ENCODE measurements at places on chromosomes 11 and 22.

GRCh38 chr11:68282141-68282860 lies 10.5 kb upstream of the C11orf24 start:
- peak; percentile 62 for DNase-seq

DNA sequence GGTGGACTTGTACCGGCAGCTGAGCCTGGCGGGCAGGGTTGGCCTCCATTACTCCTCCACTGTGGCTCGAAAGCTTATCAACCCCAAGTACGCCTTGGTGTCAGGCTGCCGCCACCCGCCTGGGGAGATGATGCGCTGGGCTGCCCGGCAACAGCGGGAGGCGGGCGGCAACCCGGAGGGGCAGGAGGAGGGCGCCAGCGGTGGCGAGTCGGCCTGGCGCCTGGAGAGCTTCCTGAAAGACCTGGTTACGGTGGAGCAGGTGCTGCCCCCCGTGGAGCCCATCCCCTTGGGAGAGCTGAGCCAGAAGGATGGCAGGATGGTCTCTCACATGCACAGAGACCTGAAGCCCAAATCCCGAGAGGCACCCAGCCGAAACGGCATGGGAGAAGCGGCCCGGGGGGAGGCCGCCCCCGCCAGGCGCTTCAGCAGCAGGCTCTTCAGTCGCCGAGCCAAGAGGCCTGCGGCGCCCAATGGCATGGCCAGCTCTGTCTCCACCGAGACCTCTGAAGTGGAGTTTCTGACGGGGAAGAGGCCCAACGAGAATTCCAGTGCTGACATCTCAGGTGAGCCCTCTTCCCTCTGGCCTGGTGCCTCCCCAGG lies 26.7 kb downstream of the FAM83F start:
- DNase-seq: no peak

GRCh38 chr11:2114430-2115241 lies 24.6 kb downstream of the IGF2 start:
- no peak for DNase-seq

GRCh38 chr11:69460540-69461257 lies 20.8 kb upstream of the LINC01488 start:
- no peak for DNase-seq

DNA sequence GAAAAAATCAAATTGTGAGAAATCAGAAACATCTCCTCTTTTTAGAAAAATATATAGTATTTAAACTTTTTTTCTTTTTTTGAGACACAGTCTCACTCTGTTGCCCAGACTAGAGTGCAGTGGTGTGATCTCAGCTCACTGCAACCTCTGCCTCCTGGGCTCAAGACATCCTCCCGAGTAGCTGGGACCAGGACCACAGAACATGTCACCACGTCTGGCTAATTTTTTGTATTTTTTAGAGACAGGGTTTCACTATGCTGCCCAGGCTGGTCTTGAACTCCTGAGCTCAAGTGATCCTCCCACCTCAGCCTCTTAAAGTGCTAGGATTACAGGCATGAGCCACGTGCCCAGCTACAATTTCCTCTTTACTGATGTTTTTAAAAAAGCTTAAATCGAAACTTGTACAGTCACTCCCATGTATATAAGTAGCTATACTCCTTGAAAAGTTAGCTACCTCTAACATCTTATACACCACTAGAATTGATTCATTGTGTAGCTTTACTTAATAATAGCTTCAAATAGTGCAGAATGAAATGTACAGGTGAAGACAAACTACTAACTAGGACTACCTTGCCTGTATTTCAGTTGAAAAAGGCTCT lies 10.3 kb downstream of the EIF4G2 start:
- DNase-seq: no peak

GRCh38 chr22:43228863-43229262 lies 41.9 kb upstream of the TTLL12 start:
- no peak for DNase-seq

DNA sequence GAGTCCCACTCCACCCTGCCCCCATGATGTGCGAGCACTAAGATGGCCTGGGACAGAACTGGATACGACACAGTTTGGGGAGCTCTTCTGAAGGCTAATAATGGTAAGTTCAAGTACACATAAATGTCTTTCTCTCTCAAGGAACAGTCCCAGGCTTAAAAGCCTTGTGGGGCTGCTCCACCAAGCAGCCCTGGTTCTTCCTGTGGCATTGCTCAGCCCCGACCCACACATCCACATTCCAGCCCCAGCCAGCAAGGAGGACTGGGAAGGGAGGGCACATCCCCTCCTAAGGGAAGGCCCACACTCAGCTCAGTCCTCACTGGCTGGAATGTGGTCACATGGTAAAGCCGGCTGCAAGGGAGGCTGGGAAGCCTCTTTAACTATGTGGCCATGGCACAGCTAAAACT lies 13.3 kb upstream of the MB start:
- DNase-seq: no peak

GRCh38 chr11:121553806-121554205 lies 101.0 kb upstream of the SORL1-AS1 start:
- no peak for DNase-seq

DNA sequence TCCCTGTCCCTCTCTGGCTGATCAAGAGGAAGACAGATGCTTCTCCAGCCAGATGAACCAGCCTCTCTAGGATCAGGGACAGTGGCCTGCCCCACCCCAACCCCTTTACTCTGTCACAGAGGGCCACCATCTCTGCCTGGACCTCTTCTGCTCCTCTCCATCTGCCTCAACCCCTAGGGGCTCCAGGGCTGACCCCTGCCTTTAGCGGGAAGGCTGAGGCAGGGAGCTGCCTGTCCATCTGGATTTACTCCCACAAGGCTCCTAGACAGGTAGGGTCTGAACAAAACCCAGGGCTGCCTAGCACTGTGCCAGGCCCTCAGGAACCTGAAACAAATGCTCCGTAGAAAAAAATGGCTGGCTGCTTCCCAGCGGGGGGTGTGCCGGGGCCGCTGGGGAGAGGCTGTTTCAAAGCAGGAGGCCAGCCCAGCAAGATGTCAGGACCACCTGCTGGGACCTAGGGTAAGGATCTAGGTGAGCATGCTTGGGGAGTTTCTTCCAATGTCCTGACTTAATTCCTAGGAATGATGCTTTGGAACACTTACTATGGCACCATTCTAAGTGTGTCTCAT lies 3.2 kb downstream of the CHST1 start:
- DNase-seq: no peak

GRCh38 chr22:37601540-37602442 lies 6.8 kb upstream of the GGA1 start:
- DNase-seq: no peak

GRCh38 chr11:114172871-114173444 lies 113.4 kb downstream of the ZBTB16 start:
- DNase-seq: no peak

DNA sequence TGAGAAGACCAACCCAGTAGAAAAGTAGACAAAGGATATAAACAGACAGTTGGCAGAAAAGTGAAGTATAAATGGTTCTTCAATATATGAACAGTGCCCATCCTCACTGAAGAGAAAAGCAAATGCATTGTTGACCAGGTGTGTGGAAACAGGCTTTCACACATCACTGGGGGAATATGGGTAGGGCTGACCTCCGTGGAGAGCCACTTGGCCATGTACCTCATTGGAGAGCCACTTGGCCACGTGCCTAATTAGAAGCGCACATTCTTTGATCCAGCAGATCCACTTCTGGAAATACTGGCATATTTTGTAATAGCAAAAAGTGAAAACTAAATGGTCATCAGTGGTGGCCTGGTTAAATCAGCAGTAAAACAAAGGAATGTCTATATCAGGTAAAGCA lies 43.2 kb downstream of the PPP6R3 start:
- no peak for DNase-seq

DNA sequence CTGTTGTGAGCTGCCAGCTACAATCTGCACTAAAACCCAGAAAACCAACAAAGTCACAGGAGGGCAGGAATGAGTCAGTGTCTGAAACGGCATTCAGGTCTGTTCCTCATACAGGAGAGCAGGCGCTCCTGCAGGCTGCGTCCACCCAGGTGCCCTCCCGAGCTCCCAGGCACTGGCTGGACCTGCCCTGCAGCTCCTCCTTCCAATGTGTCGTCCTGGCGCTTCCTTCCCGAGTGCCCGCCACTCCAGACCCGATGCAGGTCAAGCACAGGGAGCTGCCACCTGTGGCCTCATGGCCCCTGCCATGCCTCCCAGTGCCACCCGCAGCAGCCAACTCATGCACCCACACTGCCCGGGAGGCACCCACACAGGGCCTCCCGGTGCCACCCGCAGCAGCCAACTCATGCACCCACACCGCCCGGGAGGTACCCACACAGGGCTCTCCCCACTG lies 12.0 kb downstream of the BRD1 start:
- DNase-seq: no peak

- no peak for DNase-seq
Measured at GRCh38 chr22:17924735-17925364, 99.5 kb downstream of the MICAL3 start.

DNA sequence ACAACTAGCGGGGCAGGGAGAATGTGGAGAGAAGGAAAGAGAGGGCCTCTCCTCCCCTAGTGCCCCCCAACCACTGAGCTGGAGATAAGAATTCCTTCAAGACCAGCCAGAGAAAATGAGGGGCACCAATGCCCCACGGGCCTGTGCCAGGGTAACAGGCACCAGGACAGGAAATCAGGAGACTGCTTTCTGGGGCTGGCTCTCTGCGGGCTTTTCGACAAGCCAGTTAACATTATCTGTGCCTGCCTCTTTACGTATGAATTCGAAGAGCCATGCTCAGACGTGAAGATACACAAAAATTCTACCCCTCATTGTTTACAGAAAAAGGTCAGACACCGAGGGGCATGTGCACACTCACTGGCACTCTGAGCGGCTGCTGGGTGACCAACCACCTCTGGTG lies 52.1 kb downstream of the MYH9 start:
- no peak for DNase-seq

DNA sequence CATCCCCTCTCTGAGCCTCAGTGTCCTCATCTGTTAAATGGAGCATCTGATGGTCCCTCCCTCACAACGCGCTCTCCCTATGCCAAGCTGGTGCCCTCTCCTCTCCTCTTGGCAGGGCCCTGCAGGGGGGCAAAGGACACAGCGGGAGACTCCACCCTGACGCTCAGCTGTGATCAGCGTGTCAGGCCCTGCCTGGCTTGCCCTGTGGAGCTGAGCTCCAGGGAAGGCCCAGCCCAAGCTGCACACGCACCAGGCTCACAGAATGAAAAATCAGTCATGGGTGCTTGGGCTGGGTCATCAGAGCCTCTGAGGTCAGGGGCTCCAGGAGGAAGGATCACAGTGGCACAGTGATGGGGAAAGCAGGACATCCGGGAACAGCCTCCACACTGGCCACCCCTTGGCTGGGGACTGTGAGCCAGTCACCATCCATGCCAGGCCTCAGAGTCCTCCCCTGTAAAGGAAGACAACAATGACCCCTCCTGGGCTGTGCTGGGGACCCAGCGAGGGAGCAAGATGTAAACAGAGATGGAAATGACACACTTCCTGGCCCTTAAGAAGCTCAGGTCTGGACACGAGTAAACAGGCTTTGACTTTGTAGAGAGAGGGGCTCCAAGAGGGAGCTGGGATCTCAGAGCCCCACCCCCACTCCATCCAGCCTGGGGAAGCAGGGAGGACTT lies 36.6 kb downstream of the RPL3 start:
- no peak for DNase-seq

GRCh38 chr22:49106096-49106841 lies 721.4 kb downstream of the BRD1 start:
- no peak for DNase-seq

- no peak for DNase-seq
Measured at GRCh38 chr22:35883031-35883620, 145.5 kb downstream of the RBFOX2 start.

- no peak for DNase-seq
Measured at GRCh38 chr11:6468712-6469495, 4.8 kb downstream of the TRIM3 start.

DNA sequence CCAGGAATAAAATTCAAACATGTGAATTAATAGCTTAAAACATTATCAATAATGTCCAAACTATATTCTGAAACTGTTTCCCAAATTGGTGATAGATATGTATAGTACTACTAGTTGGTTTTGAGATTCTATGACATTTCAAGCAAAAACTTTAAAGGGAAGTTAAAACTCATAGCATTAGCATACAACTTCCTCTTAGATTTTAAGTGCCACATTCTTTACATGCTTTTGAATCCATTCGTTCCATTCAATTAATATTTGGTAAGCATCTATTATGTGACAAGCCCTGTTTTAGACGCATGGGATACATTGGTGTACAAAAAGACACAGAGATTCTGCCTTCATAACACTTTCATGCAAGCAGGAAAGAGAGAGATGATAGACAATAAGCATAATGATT lies 8.9 kb downstream of the PATL1 start:
- no peak for DNase-seq

- DNase-seq: no peak
Measured at GRCh38 chr11:20024172-20024935, 135.9 kb downstream of the DBX1 start.

- no peak for DNase-seq
Measured at GRCh38 chr11:61539006-61539405, 30.5 kb downstream of the LRRC10B start.

DNA sequence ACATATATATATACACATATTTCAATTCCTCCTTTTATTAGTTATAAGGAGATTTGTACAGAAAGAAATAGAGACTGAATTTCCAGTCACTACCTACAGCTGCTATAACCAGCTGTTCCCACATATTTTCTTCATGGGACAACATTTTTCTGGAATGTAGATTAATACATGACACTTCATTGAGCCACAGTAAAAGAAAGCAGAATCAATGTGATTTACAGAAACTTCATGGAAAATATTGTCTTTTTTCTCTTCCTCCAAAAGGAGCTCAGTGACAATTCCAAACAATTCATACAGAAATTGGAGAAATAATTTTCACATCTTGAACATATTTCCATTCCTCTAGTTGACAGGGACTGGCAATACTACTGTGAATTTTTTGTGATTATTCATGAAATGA lies 249.2 kb downstream of the DLG2 start:
- DNase-seq: no peak

GRCh38 chr22:31923747-31924146 lies 20.6 kb upstream of the YWHAH start:
- DNase-seq: no peak

DNA sequence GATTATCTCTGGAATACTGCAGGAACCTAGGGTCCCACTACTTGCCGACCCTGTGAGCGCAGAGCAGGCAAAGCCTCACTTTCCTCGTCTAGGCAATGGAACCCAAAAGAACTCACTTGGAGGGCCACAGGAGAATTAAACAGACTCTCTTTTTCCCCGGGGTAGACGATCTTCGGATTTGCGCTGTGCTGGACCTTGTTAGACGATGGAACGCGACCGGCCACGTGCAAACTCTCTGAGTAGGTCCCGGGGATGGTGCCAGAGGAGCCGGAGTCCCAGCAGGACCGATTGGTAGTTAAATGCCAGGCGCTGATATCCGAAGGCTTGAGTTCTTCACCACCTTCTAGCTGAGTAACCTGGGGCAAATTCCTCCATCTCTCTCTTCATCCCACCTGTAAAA lies 1.0 kb upstream of the SLC1A2 start:
- DNase-seq: no peak
